Stimulated activated CD8-positive, alpha-beta memory T cell treated with anti-CD3 and anti-CD28 coated beads, Interleukin-2, amount 100 ng/mL, for 1 hour (primary cell): ENCODE measurements at places on chromosomes 4 and X.

DNA sequence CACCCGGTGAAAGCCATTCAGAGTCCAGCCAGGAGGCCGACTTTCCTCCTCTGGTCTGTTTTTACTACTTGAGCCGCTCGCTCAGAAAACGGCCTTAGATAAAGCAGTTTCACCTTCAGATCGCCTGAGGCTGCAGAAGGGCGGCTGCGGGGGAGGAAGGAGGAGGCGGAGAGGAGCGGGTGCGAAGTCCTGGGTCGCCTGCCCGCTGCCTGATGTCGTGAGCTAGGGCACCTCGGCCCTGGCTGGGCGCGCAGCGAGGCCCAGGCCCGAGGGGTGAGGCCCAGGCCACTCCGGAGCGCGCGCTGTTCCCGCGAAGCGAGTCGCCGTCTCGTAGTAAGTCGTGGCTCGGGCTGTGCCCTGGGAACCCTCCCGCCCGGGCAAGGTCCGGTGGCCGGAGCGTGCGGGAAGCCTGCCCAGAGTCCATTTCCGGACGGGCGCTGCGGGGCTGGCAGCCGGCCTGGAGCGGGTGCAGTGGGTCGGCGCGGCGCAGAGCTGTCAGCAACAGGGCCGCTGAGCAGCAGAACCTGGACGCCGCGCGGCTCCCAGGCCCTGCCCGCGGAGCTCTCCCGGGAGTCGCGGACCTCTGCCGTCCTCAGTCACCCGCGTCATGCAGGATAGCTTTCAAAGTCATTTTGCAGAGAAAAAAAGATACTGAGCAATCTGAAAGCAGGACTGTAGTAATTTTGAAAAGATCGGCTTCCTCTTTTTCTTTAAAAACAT is 18.6 kb downstream of the TRIM2 start:
- DNase-seq = no peak

DNA sequence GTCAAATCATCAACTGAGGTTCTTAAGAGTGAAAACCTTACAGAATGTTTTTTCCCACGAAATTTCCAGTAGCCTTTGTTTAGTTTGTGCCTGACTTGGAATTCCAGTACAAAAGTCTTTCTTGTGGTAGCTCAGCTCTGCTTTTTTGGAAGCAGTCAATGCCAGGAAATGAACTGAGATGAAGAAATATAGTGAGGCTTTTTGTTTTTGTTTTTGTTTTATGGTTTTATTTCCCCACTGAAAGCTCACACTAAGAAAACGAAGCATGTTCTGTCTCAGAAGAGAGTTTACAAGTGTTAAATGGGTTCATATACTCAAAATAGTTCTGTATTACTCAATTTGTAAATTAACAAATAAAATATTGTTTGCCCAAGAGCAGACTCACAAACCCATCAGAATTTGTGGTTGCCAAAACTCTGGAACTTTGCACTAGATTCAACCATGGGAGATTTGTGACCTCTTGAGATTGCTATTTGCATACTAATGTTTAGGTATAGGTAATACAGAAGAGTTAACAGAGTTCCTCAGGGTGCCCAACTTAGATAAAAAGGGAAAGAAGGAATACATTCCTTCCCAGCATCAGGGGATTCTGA is 1060.8 kb downstream of the FAT4 start:
- no peak for DNase-seq

DNA sequence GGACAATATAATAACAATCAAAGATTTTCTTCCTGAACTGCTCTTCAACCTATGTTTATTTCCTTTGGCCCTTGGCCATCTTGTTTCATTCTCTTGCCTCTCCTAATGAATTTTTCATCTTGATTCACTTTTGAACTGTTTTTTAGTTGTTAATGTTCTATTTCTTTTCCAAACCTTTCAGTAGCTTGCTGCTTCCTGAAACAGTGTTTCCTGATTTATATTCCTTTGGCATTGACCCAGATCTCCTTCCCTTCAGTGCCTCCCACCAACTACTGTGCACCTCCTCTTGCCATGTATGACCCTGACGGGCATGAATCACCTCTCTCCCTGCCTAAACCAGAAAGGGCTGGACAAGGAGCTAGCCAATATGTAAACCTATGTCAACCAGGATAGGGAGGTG is 25.6 kb upstream of the SPP1 start:
- no peak for DNase-seq

DNA sequence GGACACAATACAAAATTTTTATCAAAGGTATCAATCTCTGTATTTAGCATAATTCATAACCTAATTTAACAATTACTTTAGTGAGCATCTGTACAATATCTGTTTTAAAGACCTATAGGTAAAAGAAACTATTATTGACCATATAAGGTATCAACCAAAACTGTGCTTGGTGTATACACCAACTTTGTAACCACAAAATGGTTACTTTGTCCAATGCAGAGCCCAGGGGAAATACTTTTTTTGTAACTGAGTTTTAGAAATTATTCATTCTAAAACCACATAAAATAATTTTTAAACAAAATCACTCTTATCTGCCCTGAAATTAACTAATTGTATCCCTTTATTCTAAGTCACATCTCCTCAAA is 5.0 kb downstream of the CXXC4 start:
- DNase-seq = no peak

DNA sequence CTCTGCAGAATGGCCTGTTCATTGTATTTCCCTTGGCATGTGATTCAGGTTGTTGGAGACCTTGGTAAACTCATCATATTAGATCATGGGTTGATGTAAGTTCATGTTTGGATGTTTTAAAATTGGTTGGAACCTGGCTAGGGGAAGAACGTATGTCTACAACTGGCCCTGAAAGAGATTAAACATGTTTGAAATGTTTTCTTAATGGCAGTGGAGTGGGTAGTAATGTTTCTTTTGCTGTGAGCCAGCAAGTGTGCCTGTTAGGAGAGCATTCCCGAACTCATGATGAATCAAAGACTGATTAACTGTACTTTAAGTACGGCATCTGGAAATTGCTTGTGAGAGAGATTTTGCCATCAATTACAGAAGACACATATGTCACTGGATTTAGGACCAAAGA is 44.5 kb upstream of the SLC4A4 start:
- DNase-seq = no peak

DNA sequence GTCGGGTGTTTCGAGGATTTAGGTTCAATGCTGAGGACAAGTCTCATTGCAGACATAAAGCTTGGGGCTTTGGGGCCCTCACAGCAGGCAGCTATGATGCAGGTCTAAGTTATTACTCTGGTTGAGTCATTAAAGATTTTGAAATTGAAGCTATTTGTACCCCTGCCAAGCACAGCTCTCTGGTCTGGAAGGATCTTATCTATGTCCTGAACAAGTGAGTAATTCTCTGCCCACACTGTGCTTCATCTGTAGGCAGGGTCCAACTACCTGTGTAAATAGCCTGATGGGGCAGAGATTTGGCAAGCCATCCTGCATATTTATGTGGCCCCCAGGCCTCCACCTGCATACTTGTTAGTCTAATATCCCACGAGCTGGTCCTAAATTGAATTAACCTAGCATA is 41.4 kb upstream of the MAGEA4 start:
- no peak for DNase-seq

- DNase-seq = no peak
Observed at GRCh38 chr4:19883841-19884240, 367.9 kb upstream of the SLIT2 start.

DNA sequence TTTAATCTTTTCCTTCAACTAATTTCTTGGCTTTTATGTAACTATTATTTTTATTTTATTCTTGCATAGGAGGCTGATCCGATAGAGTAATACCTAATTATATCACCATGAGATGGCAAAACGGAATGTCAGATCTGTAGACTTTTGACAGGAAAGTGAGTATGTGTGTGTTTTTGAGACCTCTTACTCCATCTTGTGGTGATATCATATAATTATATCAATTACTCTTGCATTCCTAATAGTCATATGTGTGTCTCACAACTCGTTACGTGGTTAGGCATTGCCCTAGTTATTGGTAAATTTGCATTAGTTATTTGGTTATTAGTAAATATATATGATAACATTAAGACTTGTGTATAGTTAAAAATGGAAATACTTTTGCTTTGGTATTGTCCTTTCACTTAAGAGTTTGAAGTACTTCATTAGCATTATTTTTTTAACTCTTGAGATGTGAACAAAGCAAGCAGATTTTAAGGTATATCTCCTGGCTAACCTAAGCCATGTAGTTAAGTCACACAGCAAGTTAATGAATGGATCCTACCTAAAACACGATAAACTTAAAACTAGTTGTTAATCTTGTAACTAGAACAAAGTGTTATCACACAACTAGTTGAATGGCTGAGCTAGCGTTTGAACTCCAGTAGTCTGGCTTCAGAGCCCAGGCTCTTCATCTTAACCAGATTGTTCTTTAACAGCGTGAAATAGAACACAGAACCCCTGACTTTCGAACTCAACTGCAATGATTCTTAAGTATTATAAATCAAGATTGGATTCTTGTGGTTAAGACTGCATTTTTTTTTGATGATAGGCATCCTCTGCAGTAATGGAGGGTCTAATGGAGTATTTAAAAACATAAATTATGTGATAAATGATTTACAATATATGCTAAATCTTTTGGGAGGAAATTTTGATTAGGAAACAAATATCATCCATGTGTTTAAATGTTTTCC is 67.1 kb downstream of the PGRMC2 start:
- DNase-seq = no peak

GRCh38 chr4:8379771-8380170 is 60.8 kb downstream of the ACOX3 start:
- no peak for DNase-seq

- DNase-seq = no peak
Observed at GRCh38 chr4:2322841-2323240, 60.9 kb upstream of the MXD4 start.

GRCh38 chr4:139619644-139620043 is 46.0 kb upstream of the MGST2 start:
- DNase-seq = no peak

GRCh38 chr4:93891244-93891643 is 62.7 kb downstream of the ATOH1 start:
- DNase-seq = no peak

DNA sequence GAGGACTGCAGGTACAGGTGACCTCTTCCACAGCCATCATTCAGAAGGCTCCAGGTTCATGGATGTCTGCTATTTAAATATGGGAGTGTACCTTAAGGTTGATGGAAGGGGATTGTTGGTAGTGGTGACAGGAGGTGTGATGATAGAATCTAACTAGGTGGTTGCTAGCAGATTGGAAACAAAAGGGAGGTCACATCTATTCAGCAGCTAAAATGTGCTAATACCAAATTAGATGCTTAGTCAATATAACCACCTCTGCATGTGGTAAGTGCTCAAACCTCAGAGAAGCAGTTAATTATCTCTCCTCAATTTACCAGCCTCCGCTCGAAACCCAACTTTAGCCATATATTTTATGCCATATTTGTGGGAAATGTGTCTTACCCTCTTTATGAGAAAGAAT is 98.7 kb upstream of the CCSER1 start:
- no peak for DNase-seq

DNA sequence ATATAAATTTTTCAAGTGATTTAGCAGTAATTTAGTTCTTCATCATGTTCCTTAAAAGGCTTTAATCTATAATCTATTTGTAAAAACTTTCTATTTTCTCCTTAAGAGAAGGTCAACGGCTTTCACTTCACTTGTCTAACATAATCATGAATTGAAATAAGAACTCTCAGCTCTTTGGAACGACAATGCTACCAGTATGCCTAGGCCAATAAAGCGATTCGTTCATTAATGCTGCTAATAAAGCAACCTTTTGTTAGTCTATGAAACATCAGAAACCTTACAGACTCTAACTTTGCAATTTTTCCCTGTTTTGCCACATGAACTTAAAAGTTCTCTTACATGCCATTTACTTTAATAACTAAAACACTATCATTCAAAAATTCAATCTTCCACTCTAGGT is 47.6 kb downstream of the FBXW7 start:
- DNase-seq = no peak

DNA sequence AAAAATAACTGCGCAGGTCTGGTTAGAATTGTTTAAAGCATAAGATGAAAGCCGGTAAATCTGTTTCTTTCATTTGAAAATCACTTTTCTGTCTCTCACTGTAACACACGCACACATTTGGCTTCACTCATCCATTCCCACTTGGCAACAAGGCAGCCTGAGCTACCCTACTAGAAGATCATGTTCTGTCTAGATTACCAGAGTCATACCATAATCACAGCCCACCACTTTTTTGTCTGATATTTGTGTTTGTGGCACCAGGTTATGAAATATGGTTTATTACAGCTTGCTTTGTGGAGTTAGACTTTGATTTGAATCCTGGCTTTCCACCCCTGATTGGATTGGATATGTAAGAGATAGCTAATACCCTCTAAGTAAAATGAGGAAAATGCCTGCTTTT is 2.2 kb downstream of the USO1 start:
- DNase-seq = no peak

DNA sequence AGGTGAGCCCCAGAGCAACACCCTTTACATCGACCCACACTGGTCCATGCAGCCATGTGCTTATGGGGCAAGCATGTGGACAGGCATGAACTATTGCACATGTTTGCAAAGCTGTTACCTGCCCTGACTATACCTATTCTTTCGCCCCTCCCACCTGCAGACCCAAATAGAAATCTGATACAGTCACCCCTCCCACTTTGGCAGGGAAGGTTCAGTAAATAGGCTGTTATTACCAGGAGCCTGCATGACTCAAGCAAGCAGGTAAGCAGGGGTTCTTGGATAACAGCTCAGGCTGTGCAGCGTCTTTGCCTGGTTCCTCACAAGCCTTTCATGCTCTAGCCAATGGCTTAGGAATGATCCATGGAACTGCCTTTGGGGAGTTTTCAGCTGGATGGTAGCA is 122.7 kb upstream of the DIPK2B start:
- DNase-seq = no peak

DNA sequence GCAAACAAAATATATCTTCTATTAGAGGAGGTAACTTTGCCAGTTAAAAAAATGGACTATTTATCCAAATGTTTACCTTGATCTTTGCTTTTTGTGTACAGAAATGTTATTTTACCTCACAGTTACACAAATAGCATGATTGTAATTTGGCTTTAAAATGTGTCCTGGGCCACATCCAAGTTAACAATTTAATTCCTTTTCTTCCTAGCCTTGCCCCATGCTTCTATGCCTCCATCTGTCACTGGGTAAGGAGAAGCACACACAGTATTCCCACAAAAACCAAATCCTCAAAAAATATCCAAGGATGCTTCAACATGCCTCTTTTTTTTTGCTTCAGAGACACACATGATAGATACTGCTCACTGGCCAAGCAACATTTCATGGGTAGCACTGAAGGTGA is 30.9 kb downstream of the GRXCR1 start:
- no peak for DNase-seq

- DNase-seq = no peak
Observed at GRCh38 chr4:120864969-120865368, 57.6 kb downstream of the PRDM5 start.

GRCh38 chr4:29278585-29278984 is 1441.6 kb upstream of the PCDH7 start:
- DNase-seq = no peak

- DNase-seq = no peak
Observed at GRCh38 chr4:6942238-6942800, 32.7 kb downstream of the TBC1D14 start.

- no peak for DNase-seq
Observed at GRCh38 chr4:55251342-55251741, 94.7 kb upstream of the SRD5A3 start.
